Hypothalamus (tissue), 51 donors: ENCODE measurements at places on chromosomes 1 and 21.

DNA sequence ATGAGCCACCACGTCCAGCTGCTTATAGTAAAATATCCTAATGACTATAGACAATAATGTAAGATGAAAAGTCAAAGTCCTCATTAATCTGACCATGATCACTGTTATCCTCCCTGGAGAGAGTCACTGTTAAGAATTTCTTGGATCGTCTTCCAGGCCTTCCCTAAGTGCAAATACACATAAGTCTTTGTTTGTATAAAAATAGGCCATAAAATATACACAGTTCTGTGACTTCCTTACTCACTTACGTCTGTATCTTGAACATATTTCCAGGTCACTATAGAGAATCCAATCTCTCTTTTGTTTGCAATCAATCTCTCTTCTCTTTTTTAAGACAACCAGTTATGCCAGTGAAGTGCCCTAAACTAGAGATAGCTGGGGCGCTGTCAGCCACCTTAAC, 89.1 kb upstream of the LYST start:
- no peak for DNase-seq

DNA sequence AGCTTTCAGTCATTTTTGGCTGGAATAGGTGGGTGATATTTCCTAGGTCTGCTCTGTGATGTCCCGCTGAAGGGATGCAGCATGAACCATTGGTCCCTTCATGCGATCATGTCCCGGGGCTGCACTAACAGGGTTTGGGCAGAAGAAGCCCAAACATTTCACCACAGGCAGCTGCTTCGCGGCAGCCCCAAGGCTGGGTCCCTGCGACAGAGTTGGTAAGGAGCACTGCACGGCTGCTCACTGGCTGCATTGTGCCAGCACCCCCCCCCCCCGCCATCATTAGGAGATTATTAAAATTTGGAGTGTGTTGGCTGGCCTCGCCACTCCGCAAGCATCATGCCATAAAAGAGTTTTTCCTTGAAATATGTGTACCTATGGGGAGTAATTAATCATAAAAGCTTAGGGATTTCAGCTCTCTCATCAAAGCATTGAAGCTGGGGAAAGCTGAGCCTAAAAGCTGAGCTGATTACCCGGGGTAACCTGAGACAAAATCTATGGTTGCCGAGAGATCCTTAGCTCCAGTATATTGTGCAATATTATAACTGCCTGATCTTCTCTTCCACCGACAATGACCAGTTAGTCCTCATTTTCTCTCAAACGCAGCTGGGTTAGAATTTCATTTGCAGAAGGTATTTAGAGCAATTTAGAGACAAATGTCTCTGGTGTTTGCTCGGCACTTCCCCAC, 62.5 kb downstream of the PEX14 start:
- no peak for DNase-seq

DNA sequence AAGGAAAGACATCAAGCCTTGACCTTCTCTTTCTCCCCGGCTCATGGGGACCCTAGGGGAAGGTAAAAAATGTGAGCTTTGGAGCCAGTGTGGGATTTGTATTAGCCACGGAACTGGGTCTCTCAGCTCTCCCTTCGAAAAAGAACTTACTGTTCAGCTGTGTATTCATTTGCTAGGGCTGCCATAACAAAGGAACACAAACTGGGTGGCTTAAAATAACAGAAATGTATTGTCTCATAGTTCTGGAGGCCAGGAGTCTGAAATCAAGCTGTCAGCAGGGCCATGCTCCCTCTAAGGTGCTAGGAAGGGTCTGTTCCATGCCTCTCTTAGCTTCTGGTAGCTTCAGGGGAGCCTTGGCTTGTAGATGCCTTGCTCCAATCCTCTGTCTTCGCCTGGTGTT, 83.5 kb upstream of the SLC2A1 start:
- DNase-seq: no peak

DNA sequence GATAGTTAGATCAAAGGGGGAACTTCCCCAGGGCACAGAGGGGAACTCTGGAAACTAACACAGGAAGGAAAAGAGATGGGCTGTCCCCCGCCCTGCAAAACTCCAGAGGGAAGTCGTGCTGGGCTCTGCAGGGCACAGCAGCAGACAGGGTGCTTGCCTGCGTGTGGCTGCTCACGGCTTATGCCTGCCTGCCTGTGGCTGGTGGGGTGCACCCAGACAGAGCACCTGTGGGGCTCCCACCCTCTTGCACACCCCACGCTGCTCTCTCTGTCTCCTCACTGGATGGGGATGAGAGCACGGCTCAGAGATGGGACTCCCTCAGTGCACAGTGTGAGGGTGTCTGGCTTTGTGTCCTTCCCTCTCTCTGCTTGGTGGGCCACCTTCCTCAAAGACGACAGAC, 13.5 kb upstream of the ETV3L start:
- no peak for DNase-seq

GRCh38 chr1:216184126-216184680, 239.0 kb downstream of the USH2A start:
- no peak for DNase-seq

- DNase-seq: no peak
Measured at GRCh38 chr1:119266386-119266785, 102.2 kb upstream of the HAO2 start.

DNA sequence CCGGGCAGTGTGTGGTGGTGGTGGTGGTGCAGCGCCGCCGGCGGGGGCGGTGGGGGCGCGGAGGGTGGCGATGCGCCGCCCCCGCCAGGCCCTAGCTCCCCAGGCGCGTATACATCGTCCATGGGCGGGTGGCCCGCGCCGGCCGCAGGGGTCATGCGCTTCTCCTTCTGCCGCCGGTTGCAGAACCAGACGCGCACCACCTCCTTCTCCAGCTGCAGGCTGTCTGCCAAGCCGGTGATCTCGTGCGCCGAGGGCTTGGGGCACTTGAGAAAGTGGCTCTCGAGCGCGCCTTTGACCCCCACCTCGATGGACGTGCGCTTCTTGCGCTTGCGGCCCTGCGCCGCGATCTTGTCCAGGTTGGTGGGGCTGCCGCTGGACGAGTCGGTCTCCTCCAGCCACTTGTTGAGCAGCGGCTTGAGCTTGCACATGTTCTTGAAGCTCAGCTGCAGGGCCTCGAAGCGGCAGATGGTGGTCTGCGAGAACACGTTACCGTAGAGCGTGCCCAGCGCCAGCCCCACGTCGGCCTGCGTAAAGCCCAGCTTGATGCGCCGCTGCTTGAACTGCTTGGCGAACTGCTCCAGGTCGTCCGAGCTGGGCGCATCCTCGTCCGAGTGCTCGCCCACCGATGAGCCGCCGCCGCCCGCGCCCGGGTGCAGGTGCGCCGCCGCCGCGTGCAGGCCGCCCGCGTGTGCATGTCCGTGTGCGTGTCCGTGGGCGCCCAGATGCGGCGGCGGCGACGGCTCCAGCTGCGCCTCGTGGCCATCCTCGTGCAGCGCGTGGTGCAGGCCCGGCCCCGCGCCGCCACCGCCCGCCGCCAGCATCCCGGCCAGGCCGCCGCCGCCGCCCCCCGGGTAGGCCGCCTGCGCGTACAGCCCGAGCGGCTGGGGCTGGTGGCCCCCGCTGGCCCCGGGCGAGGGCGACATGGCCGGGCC, 926 bp downstream of the POU3F1 start:
- no peak for DNase-seq

- DNase-seq: no peak
Measured at GRCh38 chr1:166905900-166906299, 29.8 kb upstream of the TADA1 start.

DNA sequence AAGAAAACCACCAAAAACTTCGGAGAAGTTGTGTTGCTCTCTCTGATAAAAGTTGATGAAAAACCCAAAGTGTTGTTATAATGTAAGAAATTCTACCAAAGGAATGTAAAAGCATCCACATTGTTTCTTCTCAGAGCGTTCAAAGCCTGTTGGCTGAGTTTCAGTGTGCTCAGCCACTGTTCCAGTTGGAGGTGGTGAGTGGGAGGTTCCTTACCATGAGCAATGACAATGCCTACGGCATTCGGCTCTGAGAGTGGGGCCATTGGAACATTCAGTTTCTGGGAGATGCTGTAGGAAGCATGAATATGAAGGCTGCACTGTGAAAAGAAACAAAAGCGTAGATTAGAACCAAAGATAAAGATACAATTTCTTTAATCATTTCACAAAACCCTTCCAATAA, 20.5 kb upstream of the MYBPHL start:
- no peak for DNase-seq

DNA sequence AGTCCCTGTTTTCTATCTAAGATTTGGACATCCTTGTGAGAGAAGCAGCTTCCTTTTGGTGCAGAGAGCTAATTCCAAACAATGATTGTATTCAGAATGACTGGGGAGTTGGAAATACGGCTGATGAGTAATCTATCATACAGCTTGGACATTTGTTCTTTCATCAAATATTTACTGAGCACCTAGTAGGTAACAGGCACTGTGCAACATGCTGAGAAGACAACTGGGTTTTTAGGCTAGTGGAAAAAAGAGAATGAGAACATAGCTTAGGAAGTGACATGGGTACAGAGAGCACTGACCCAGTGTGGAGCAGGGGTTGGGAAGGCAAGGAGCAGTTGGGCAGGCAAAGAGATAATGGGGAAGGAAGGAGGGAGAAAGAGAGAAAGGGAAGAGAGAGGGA, 87.5 kb downstream of the TBX19 start:
- DNase-seq: no peak

- DNase-seq: no peak
Measured at GRCh38 chr1:50735443-50735842, 224.6 kb downstream of the FAF1 start.

DNA sequence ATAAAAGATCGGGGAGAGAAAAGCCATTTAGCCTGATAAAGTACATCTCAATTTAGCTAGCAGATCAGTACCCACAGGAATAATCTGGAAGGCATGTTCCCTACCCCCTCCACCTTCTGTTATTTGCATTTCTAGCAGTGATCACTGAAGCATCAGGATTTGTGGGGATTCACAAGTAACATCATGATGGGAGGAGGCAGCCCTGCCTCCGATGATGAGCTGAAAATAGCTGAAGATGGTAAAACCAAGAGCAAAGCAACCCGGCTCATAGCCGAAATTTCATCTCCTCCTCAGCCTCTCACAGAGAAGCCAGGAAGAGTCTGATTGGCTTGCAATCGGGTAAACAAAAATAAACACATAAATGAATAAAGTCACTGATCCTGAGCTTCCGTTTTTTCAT, 2.4 kb downstream of the CCSAP start:
- DNase-seq: no peak

DNA sequence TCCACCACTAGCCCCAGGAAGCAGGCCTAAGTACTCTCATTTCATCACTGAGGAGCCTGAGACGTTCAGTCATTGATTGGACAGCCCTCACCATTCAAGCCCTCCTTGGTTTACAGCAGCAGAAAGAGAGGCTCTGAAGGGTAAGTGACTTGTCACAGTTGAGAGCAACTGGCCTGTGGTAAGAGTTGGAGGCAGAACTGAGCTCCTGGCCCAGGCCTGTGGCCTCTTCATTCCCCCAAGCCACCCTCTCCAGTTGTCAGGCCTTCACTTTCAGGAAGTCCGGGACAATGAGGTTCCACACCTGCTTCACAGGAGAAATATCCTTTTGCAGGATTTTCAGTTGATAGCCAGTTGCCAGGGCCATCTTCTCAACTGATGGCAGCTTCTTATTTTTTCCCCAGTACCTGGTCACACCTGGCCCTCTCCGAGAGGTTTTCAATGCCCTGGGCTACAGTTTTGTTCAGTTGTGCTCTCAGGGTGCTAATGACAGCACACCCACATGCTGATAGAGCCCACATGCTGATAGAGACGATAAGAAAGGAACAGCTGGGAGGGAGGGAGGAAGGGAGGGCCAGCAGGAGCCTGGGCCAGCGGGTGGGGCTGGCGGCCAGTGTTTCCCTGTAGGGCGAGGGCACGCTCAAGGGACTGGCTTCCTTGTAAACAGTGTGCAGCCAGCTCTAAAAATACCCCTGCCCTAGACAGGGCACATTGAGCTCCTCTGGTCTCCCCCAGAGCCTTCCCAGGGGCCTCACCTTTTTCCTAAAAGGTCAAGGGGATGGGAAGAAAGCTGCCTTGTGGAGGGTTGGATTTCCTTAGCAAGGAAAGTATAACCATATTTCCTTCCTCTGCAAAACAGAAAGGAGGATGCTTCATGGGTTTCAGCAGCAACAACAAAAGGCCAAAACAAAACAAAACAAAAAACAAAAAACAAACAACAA, 112.7 kb upstream of the JUN start:
- no peak for DNase-seq

- no peak for DNase-seq
Measured at GRCh38 chr1:18583326-18583941, 47.2 kb upstream of the PAX7 start.

- DNase-seq: no peak
Measured at GRCh38 chr1:15731735-15732685, 4.0 kb upstream of the SLC25A34 start.

DNA sequence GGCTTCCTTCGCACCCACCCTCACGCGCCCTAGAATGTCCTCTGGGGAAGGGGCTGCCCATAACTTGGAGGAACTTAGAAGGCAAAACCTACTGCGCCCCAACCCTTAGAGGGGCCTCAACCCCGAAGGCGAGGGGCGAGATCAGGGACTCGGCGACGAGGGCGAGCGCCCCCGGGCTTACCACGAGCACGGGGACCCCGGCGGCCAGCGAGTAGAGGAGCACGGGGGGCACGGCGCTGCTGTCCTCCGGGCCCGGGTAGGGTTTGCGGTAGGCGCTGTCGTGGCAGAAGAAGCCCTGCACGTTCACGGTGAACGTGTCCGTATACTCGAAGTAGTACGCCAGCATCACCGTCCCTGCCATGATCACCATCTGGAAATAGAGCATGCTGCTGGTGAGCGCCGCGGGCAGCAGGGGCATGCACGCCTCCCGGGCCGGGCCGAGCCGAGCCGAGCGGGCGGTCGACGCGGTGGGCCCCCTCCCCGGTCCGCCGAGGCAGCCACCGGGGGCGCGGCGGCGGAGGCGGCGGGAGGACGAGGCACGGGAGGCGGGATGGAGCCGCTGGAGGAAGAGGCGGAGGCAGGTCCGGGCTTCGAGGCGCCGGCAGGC, 304 bp downstream of the PLPPR5 start:
- no peak for DNase-seq

GRCh38 chr1:119778886-119779560, 10.3 kb upstream of the HMGCS2 start:
- DNase-seq: no peak

DNA sequence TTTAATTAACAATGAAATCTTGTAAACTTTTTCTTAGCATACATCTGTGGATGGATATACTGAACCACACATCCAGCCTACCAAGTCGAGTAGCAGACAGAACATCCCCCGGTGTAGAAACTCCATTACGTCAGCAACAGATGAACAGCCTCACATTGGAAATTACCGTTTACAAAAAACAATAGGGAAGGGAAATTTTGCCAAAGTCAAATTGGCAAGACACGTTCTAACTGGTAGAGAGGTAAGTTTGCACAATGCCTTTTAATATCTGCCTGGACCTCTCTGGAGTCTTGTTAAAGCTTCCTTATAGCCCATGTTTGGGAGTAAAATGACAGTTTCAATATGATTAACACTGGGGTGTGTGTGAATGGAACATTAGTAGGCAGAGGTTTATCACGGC, 51.4 kb downstream of the MARK1 start:
- DNase-seq: no peak

- no peak for DNase-seq
Measured at GRCh38 chr1:246355411-246356230, 151.5 kb downstream of the SMYD3 start.
